Thyroid gland (tissue), 4 donors: ENCODE measurements at places on chromosomes 2 and 18. TPM values are rescaled to one million over a fixed set of nuclear protein-coding genes. Genes with fewer than 3 reads are reported as not detected.

DNA sequence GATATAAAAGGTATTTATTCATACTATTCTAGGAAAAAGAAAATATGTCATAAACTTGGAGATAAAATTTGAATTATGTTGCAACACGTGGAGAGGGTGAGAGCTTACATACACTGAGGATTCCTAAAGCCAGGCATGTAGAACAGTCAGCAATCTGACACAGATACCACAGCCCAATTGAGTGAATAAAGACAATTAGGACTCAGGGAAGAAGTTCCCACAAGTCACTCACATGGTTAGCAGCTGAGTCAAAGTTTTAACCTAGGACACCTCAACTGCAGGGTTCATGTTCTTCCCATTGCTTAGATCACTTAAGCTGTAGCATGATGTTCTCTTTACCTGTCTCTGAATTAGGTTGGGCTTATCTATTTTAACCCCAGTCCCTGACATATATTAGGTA is 189.5 kb downstream of the CMPK2 start:
- H3K27me3 ChIP-seq, result no peaks in the 10 kb centered on the region
- H3K4me3 ChIP-seq, result no peak overlapping the region
- DNase-seq, result no peak
- H3K36me3 ChIP-seq, result no peaks in the 10 kb centered on the region
- H3K4me1 ChIP-seq, result no peaks in the 10 kb centered on the region
- H3K27ac ChIP-seq, result no peak overlapping the region

- H3K4me1 ChIP-seq, result peaks cover 25% of the 10 kb centered on the region
- no peak overlapping the region for H3K4me3 ChIP-seq
These were observed 208.0 kb downstream of the PTPRM start for GRCh38 chr18:7775128-7775527.

GRCh38 chr2:234559609-234560008 is 62.7 kb upstream of the ARL4C start:
- no peak for DNase-seq
- no peak overlapping the region for H3K4me3 ChIP-seq
- H3K27me3 ChIP-seq, result no peaks in the 10 kb centered on the region
- H3K36me3 ChIP-seq, result no peaks in the 10 kb centered on the region
- H3K27ac ChIP-seq, result no peak overlapping the region

GRCh38 chr2:175577368-175577970 is 396.0 kb upstream of the ATP5MC3 start:
- peaks cover 9% of the 10 kb centered on the region for H3K4me1 ChIP-seq
- no peak overlapping the region for H3K4me3 ChIP-seq
- no peaks in the 10 kb centered on the region for H3K36me3 ChIP-seq
- DNase-seq, result no peak
- no peak overlapping the region for H3K27ac ChIP-seq

DNA sequence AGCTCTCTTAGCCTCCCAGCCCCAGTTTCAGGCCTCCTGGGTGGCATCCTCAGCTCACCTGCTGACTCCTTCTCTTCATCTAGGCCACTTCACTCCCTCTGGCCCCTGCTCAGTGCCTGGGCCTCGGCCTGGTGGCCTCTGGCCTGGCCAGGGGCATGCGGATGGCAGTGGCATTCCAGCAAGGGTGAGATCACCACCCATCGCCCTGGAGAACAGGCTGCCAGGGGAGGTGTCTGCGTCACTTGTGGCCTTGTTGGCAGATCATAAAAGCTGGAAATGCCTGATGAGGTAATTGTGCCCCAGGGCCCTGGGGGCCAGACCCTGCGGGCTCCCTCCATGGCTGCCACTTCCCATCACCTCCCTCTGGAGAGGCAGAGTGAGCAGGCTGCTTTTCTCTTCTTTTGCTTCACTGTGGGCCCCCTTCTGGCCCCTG is 72.5 kb upstream of the SMAD2 start:
- DNase-seq, result peak; percentile 30
- H3K27me3 ChIP-seq, result no peaks in the 10 kb centered on the region
- no peak overlapping the region for H3K4me3 ChIP-seq
- no peaks in the 10 kb centered on the region for H3K36me3 ChIP-seq
- peaks cover 21% of the 10 kb centered on the region for H3K4me1 ChIP-seq
- H3K27ac ChIP-seq, result no peak overlapping the region

DNA sequence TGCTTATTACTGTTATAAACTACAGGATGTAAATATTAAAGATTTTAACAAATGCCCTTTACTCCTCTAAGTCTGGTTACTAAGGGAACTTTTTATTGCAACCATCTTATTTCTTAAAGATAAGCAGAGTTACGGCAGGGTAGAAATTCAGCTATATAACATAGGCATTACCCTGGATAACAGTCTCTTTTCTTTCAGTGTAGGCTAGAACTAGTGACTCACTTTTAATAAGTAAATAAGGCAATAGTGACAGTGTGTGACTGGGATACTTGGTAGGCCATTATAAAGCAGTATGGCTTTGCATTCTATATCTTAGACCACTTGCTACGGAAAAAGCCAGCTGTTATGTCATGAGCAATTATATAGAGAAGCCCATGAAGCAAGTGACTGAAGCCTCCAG is 1041.0 kb upstream of the NRXN1 start:
- H3K36me3 ChIP-seq, result no peaks in the 10 kb centered on the region
- no peak for DNase-seq
- H3K27ac ChIP-seq, result no peak overlapping the region
- H3K4me3 ChIP-seq, result no peak overlapping the region
- H3K27me3 ChIP-seq, result no peaks in the 10 kb centered on the region

The TBR1 gene
- total RNA-seq, result not detected

The PROKR1 gene
- total RNA-seq, result not detected
